Breast epithelium (tissue), 4 donors: ENCODE measurements at places on chromosomes 12 and 14. TPM values are rescaled to one million over a fixed set of nuclear protein-coding genes. Genes with fewer than 3 reads are reported as not detected.

PRH2 gene
- total RNA-seq = not detected

RND1 gene
- 1.1 TPM for total RNA-seq

BAZ1A gene
- 61.0 TPM for total RNA-seq

KRT6C gene
- not detected for total RNA-seq

ENTPD5 gene
- 52.1 TPM for total RNA-seq

ABCD2 gene
- 3.4 TPM for total RNA-seq

ENDOU gene
- 1.4 TPM for total RNA-seq

RBMS2 gene
- 27.2 TPM for total RNA-seq

GPX2 gene
- total RNA-seq = 7.5 TPM

PIWIL1 gene
- not detected for total RNA-seq

IL31 gene
- not detected for total RNA-seq

CRADD gene
- 24.0 TPM for total RNA-seq

PARP2 gene
- total RNA-seq = 14.7 TPM

POLE2 gene
- 9.8 TPM for total RNA-seq

GALC gene
- 39.8 TPM for total RNA-seq

TSHR gene
- total RNA-seq = 1.6 TPM
